Activated naive CD4-positive, alpha-beta T cell (primary cell): ENCODE measurements at places on chromosomes 12 and 14.

GRCh38 chr14:78836777-78837176 lies 666.6 kb downstream of the NRXN3 start:
- DNase-seq, result no peak

DNA sequence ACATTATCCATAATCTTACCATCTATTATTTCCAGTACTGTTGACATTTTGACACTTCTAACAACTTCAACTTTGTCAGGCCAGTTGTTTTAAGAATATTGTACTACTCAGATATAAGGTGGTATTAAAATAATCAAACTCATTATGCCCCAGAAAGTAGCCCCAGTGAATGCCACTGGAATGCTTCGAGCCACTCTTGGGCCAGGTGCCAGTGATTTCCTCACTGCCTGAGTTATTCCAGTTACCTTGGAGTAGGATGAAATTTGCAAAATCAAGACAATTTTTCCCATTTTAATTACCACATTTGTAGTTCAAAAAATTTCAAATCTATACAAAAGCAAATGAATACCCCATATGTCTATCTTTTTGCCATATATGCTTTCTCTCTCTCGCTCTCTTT lies 9.2 kb downstream of the CIPC start:
- no peak for DNase-seq

DNA sequence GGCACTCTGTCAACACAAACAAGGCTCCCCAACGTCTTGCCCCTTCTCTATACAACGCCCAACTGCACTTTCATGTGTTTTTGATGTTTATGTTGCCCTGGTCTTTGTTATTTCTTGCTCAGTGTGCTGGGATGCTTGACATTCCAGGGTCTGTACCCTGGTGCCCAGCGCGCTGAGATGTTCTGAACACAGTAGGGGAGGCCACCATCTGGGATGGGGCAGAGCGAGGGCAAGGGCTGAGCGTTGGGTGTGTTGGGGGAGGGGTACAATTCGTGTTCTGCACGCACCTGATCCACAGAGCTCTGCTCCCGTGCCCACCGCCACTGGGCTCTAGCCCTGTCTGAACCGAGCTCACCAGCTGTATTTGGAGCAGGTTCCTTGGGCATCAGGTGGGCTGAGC lies 52.9 kb downstream of the ISCA2 start:
- no peak for DNase-seq

DNA sequence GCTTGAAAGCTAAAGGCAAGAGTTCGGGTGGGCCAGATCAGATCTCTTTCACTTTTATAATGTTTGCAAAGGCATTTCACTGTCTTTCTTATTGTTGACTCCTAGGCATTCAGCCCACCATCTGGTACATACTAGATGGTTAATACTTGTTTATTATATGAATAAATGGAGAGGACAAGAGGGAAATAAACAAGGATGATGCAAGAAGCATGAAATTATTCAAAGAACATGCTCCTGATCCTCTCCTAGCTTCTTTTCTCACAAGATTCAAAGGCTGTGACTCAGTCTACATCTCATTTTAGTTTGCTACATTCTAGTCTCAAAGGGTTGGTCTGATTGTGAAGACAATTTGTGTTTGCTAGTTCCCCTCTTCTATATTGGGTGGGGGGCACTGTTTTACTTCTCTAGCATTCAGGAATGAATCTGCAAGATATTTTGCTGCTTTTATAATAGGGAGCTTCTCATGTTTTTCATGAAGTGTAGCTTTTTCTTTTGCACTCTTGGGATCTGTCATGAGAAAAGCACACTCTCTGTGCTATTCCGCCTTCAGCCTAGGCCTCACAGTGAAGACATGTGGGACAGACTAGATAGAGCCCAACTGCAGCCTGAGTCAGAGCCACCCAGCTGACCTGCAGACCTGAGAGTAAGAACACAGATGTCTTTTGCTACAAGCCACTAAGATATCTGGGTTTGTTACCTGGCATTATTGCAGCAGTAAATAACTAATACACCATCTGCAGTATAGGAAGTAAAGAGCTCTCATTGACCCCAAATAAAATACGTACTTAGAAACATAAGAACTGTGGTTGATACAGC lies 65.7 kb downstream of the PTHLH start:
- no peak for DNase-seq

DNA sequence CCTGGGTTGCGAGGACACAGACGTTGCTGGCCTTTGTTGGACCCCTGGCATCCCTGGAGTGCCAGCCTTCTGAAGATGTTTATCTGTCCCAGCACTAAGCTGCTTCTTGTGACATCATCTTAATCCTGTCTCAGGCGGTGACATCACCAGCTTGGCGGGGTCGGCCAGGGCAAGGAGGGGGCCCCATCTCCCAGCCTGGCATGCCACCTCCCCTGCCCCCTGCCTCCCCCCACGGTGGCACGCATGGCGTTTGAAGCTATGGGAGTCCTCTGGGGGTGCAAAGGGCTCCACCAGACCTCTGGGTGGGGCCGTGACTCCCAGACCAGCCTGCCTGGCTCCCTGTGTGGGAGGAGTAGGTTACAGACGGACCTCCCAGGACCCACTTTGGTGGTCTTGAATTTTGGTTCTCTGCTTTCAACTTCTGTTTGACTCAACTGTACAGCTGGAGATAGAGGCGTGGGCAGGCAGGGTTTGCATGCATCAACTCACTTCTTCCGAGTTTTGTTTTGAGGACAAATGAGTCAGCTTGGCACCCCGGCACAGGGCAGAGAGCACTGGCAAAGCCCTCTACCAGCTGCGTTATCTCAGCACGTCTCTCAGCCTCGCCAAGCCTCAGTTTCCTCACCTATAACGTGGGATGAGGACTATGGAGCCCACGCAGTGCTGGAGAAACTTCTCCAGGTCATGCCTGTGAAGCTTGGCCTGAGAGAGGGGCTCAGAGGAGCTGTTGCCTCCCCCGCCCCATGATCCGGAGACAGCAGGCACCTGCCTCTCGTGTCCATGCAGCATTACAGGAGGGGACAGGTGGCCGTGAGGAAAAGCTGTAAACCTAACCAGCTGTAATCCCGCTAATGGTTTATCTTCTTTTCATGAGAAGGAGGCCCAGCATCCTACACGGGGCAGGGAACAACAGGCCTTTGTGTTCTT lies 38.8 kb upstream of the EML1 start:
- no peak for DNase-seq

DNA sequence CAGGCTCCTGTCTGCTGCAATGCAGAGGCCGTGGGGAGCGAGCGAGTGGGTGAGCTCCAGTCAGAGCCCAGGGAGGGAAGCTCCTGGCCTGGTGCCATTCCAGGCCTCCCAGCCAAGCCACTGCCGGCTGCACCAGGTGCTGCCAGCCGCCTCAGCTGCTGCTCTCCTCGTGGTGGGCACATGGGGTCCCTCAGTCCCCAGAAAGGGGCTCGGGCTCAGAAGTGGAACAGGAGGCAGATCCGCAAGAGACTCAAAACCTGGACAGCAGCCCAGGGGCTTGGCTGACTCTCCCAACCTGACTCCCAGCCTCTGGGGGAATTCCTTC lies 2.4 kb downstream of the ABCB9 start:
- no peak for DNase-seq

- DNase-seq, result no peak
Observed at GRCh38 chr12:1656902-1657301, 27.9 kb downstream of the WNT5B start.

- peak; percentile 68 for DNase-seq
Observed at GRCh38 chr12:56338308-56339157, at the start of gene IL23A. TSS of gene IL23A (plus strand) at chr12:56338884. CDS start at chr12:56339045, 161 bp downstream.

DNA sequence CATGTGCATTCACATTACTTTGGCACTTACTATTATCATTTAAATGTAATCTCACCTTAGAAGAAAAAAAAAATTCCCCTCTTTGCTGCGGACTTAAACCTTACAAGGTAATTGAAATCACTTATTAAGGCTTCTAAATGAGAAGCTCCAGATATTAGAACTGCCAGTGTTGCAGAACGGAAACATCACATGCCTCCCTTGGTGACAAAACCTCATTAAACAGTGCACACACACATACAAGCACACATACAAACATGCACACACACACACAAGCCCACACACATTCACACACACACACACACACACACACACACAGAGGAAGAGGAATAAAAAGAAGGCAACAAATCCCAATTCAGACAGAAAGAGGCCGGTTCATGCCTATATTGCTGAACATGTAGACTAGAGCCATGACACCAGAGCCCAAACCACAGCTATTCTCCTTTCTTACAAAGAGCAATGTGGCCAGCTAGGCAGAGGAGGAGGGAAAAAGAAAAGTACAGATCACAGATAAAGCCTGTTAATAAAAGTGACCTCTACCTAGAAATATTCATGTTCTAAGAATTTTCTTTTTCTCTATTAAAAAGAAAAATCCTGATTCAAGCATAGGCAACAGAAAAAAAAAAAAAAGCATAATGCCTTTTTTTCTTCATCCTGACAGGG lies 405.2 kb upstream of the FLRT2 start:
- DNase-seq, result no peak

GRCh38 chr14:78164226-78164853 lies 5.8 kb upstream of the NRXN3 start:
- no peak for DNase-seq

DNA sequence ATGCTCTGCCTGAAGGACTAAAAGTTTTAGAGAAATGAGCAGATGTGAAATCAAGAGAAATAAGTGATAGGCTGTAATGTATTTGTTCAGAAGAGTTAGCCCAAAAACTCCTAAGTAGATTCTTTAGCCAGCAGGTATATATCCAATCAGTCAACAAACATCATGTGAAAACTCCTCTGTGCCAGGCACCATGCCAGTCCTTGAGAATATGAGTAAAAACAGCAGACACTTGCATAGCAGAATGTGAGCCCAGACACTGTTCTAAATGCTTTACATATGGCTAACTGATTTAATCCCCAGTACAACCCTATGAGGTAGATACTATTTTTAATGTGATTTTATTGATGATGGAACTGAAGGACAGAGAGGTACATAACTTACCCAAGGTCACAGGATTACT lies 329.8 kb downstream of the PAWR start:
- no peak for DNase-seq

GRCh38 chr14:102452302-102452701 lies 57.3 kb downstream of the ANKRD9 start:
- no peak for DNase-seq

GRCh38 chr14:52961060-52961639 lies 10.3 kb upstream of the FERMT2 start:
- DNase-seq, result no peak

GRCh38 chr12:113142173-113142885 lies 6.8 kb upstream of the RASAL1 start:
- no peak for DNase-seq

- DNase-seq, result no peak
Observed at GRCh38 chr14:28196878-28197277, 569.7 kb upstream of the FOXG1 start.

GRCh38 chr14:71140157-71140556 lies 232.9 kb downstream of the PCNX1 start:
- no peak for DNase-seq

- no peak for DNase-seq
Observed at GRCh38 chr12:121796855-121797751, 3.6 kb upstream of the RHOF start.

GRCh38 chr14:68140076-68140741 lies 320.6 kb downstream of the RAD51B start:
- no peak for DNase-seq

- no peak for DNase-seq
Observed at GRCh38 chr12:55845785-55846496, 3.2 kb upstream of the MMP19 start.

GRCh38 chr14:36588788-36589187 lies 6.4 kb upstream of the NKX2-8 start:
- no peak for DNase-seq

DNA sequence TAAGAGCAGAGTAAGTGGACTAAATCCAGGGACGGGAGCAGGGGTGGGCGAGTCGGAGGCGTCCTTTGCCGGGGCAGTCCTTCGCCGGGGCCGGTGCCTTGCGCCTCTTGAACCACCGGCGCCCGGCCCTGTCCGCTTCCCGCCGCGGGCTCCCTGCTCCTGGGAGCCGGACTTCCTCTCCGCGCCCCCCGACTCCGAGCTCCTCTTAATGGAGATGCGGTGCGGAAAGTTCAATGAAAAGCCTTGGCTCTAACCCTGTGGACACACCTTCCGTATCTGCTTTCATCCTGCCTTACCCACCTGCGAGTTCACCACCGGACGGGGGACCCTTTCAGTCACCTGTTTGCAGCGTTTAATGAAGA lies 412 bp downstream of the FGFR1OP2 start:
- DNase-seq, result no peak

GRCh38 chr14:97748616-97749015 lies 951.4 kb downstream of the VRK1 start:
- DNase-seq, result no peak

DNA sequence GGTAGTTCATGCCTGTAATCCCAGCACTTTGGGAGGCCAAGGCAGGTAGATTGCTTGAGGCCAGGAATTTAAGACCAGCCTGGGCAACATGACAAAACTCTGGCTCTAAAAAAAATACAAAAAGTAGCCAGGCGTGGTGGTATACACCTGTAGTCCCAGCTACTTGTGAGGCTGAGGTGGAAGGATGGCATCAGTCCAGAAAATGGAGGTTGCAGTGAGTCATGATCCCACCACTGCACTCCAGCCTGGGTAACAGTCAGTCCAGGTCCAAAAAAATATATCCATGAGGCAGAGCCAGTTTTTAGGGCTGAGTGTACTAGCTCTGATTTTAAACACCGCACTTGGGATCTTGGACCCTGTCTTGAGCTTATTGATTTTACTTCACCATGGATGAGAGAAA lies 30.6 kb upstream of the FICD start:
- DNase-seq, result no peak

- DNase-seq, result no peak
Observed at GRCh38 chr12:124824195-124824594, 39.5 kb downstream of the SCARB1 start.

DNA sequence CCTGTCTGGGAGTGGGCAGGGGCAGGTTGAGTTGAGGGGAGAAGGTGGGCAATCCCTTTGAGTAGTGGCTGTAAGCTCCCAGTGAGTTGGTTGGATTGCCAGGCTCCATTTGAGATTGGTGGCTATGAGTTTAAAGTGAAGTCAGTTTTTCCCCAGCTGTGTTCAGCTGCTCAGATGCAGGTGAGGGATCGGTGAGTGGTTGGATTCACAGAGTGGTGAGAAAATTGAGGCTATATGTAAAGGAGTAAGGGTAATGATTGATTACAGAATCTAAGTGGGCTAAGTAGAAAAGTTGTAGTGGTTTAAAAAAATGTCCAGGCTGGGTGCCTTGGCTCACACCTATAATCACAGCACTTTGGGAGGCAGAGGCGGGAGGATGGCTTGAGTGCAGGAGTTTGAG lies 68.6 kb downstream of the GLRX5 start:
- DNase-seq, result no peak
